GM18507 (cell line): ENCODE measurements at places on chromosomes 6 and 20.

DNA sequence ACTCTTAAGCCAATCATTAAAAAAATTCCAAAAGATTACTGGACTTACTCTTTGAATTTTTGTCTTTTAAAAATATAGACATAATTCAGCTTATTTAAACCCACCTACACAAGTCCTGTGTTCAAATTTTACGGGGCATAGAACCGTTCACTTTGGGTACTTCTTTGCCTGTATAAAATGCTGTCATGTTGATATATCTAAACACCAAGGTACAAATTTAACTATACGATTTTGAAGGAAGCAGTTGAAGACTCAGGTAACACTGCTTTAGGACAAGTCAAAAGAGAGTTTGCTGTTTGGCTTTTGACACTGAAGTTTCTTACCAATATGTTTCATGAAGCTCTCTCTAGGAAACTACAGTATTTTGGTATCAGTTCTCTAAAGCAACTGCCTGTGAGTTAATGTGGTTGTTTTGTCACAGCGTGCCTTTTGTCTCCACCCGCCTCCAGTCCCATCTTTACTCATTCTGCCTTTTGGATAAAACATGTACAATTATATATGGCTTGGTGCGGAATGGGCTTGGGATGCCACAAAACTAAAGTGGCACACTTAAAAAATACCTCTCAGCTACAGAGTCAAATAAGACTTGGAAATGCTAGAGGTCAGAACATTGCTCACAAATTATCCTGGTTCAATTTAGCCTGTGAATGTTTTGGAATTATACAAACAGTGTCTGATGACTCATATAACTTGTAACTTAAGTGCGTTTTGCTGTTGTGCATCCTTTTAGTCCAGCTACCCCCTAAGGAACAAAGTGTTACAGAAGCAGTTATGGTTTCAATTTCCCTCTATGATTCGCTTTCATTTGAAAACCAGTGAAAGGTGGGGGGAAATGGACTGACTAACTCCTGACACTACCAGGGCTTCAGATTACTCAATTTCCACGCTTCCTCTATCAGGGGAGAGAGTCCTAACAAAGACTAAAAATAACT is 38.7 kb downstream of the RGS17 start:
- DNase-seq: no peak

- no peak for DNase-seq
These were observed 15.9 kb downstream of the KCNK5 start for GRCh38 chr6:39213195-39213920.

DNA sequence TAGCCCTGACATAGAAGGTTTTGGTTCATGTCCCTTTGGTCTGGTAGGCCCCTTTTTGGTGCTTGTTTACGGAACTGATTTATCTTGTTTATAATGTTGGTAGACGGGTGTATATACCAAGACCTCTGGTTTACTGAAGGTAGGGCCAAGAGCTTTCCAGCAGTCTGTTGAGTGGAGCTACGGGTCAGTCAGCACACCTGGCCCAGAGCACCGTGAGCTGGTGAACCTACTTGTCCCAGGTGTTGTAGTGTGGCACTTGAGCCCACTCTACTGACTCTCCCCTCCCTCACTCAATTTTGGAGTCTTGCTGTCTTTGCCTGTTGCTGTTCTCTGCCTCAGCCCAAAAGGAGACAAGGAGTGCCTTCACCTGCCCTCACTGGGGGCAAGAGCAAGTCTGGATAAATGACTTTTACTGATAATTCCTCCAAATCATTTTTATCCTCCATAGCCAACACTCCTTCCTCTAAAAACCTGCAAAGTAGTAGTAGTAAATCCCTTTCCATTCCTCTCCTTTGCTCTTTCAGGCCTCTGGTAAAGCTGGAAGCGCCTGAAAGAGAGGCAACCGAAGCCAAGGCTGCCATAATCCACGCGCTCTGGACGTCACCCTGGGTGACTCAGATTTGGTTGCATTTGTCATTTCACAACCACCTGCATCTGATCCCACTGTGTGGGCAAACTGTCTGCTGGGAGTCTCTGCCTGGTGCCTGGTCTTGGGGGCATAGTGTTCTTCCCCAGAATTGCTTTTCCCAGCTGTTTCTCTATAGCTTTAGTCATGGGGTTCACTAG is 22.2 kb downstream of the RREB1 start:
- no peak for DNase-seq

DNA sequence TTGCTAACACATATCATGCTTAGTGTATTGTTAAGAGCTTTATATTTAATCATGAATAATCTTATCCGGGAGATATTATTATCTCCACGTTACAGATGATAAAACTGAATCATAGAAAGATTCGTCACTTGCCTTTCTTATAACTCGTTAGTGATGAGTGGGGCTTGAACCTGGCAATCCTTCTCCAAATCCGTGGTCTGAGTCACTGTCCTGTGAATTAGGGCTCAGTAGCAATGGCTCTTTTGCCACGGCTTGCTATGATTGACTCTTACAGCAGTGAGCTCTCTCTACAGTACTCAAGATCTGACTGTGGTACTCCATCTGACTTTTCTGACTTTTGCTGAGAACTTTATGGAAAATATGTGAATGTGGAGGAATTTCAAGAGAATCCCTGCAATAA is 246.9 kb downstream of the PACRG start:
- no peak for DNase-seq

GRCh38 chr6:2756241-2756640 is 5.5 kb upstream of the MYLK4 start:
- no peak for DNase-seq

- no peak for DNase-seq
These were observed 5.1 kb downstream of the PERP start for GRCh38 chr6:138101946-138102731.

DNA sequence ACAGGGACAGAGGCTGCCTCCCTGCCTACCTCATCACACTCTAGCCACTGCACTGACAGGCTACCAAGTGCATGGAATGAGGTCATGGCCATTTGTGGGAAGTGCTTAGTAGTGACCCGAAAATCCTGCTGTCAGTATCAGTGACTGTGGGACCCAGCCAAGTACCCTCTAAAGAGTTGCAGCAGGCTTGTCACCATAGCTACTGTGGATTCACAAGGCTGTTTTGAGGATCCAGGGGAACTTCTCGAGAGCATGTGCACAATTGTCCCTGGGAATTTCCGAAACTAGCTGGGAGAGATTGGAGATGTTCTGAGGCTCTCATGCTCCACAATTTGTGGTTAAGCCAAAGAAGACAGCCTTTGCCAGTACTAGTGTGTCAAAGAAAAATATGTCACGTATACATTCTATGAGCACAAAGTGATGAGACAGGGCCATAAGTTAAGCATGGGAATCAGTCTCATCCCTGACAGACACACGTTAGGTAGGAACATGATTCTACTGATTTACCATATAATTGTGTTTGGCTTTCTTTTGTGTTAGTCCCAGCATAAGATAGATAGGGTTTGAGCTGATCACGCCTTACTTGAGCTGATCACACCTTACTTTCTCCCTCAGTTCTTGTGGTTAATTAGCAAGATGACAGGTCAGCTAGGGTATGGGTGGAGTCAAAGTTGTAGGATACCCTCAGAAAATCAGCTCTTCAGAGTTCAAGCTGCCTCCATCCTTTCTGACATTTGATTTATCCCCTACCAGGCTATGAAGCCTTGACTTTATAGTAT is 42.6 kb upstream of the TMEM170B start:
- DNase-seq: no peak

- DNase-seq: no peak
These were observed 127.8 kb downstream of the KIF16B start for GRCh38 chr20:16445482-16445881.

DNA sequence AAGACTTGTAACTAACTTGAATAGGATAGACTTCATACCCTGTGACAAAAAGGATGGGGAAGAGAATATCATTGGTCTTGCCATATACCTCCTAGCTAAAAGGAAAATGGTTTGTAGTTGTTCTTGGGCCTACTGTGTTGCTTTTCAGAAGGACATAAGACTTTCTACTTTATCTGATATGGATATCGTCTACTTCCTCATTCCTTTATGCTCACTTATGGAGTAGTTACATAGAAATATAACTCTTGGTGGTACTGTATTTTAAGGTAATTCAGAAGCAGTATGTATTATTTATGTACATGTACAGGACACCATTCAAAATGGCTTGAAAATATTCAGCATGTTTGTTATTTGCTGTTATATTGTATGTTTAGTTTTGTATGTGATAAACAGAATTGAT is 8.0 kb downstream of the FAM217B start:
- DNase-seq: no peak

GRCh38 chr20:51400051-51400926 is 142.2 kb downstream of the NFATC2 start:
- peak; percentile 67 for DNase-seq

DNA sequence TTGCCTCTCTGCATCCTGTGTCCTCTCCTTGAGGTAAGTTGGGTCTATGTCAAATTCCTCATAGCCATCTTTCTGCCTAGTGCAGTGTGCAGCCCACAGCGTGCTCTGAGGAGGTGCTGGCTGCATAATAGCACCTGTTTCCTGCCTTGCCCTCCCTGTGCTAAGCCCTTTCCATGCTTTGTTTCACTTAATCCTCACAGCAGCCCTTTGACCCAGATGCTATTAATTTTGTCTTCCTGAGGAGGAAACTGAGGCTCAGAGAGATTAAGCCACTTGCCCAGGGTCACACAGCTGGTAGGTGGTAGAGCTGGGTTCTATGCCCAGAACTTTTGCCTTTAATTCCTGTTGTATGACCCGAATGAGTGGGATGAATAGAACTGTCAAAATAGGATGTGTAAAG is 13.5 kb downstream of the FAM83D start:
- no peak for DNase-seq

- DNase-seq: no peak
These were observed 68.9 kb downstream of the MTHFD1L start for GRCh38 chr6:150934380-150934779.

GRCh38 chr20:31497838-31498540 is 16.3 kb upstream of the HM13 start:
- no peak for DNase-seq
